Psoas muscle (tissue), 8 donors: ENCODE measurements at places on chromosomes 16 and 17. TPM values are rescaled to one million over a fixed set of nuclear protein-coding genes. Genes with fewer than 3 reads are reported as not detected.
A peak's percentile ranks its signal among the peaks of the same experiment; 100 is the strongest.

DNA sequence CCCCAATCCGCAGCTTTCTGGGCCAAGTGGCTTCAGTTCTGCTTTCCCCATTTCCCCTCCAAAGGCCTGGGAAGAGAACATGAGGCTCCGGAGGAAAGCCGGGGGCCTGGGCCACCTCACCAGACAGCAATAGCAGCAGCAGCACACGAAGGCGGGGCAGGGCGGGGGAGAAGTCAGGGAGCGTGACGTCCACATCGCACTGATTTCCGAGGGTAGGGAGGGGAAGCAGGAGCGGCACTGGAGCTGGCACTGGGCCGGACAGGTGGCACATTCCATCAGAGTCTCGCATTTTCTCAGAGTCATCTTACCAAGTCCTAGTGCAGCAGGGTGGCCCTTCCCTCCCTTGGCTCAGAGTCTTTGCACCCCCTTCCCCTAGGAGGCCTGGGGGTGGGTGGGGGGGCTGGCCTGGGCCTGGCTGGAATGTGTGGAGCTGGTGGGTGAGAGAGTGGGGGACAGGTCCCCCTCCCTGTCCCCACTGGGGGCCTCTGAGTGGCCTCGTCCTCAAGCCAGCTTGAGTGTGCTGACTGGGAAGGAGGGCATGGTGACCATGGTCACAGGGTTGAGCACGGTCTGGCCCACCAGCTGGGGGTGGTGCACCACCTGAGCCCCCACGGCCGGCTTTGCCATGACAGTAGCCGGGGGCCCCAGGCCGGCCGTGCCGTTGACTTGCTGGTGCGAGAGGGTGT is 14.3 kb downstream of the MNT start:
- H3K36me3 ChIP-seq = peaks cover 27% of the 10 kb centered on the region
- H3K27me3 ChIP-seq = no peaks in the 10 kb centered on the region
- no peak overlapping the region for H3K4me3 ChIP-seq
- H3K27ac ChIP-seq = peak overlapping the region; percentile 39
- H3K4me1 ChIP-seq = peaks cover 67% of the 10 kb centered on the region
- peak; percentile 11 for DNase-seq

- no peaks in the 10 kb centered on the region for H3K36me3 ChIP-seq
- peak overlapping the region; percentile 74 for H3K4me3 ChIP-seq
- H3K27ac ChIP-seq = peak overlapping the region; percentile 53
- no peaks in the 10 kb centered on the region for H3K4me1 ChIP-seq
Measured at GRCh38 chr16:74700116-74700437, 585 bp downstream of the MLKL start.

GRCh38 chr17:32871746-32872145 is 5.2 kb downstream of the MYO1D start:
- H3K36me3 ChIP-seq = no peaks in the 10 kb centered on the region
- no peak overlapping the region for H3K4me3 ChIP-seq
- H3K27ac ChIP-seq = no peak overlapping the region
- H3K4me1 ChIP-seq = peaks cover 26% of the 10 kb centered on the region

GRCh38 chr16:54309341-54309740 is 22.8 kb upstream of the IRX3 start:
- no peak for DNase-seq
- H3K27me3 ChIP-seq = no peaks in the 10 kb centered on the region
- H3K4me3 ChIP-seq = no peak overlapping the region
- no peaks in the 10 kb centered on the region for H3K4me1 ChIP-seq

DNA sequence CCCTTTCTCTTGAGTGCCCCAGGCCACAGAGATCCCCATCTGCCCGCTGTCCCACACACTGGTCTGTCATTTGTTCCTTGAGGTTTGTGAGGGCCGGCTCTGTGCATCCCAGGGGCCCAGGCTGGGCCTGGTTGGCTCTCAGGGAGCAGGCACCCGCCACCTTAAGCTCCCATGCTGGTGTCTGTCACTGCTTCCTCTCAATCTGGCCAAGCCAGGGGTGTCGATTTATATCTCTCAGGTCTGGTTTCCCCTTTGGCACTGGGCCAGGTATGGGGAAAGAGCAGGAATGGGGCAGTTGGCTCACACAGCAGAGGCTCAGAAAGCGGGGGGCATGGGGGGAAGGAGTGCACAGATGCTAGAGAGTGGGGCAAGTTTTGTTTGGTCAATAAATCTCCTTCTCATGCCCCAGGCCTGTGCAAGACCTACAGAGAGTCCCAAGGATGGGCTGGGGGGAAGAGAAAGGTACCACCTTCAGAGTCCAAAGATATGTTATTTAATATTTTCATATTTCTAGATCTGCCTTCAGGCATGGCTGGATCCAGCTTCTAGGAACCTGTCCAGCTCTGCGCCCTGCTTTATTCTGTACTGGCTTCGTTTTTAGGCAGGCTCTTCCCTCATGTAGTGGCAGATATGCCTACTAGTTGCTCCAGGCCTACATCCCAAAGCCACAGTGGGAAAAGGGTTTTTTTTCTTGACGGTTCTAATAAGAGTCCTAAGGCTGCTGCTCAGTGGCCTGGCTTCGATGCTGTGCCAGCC is 34.3 kb downstream of the IL4R start:
- H3K4me3 ChIP-seq = no peak overlapping the region
- DNase-seq = no peak
- H3K27ac ChIP-seq = no peak overlapping the region
- no peaks in the 10 kb centered on the region for H3K27me3 ChIP-seq

Gene FBXO39
- polyA plus RNA-seq = not detected

Gene TAX1BP3
- polyA plus RNA-seq = 75.7 TPM
